ENCODE measurements at places on chromosomes 12 and 14.

DNA sequence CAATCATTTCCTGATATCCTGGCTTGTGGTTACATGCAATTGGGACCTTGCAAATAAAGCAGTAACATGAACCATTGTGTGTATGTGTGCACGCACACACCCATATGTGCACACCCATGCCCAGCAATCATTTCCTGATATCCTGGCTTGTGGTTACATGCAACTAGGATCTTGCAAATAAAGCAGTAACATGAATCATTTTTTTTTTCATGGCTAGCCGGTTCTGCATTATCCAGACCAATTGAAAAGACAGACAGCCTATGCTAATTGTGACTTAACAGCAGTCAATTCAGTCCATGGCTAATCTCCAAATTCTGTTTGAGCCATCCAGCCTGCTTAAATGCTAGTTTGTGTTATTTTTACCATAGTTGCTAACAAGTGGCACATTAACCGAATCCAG, 134.3 kb downstream of the TTC7B start:
- no peak for DNase-seq

DNA sequence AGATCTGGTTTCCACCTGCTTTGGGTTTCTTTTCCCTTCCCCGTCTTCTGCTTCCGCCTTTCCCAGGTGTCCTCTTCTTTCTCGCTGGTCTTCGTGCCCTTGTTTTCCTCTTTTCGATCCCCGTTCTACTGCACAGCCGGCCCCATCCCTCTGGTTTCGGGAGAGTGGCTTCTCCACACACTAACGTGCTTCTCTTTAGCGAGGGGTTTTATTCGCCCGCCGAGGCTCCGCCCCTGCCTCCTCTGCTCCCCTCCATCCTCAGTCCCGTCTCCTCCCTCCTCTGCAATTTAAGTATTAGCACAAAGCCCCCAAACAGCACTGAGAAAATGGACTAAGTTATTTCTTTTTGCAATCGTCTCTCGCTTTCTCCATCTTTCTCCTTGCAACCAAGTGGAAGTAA, at the start of gene SLC7A8:
Gene SLC7A8, minus strand, starts transcription at position 182 of the 400 bp plus-strand sequence. CDS start 746 bp downstream, outside the sequence.
- no peak for DNase-seq

GRCh38 chr14:99064262-99064954, 207.6 kb downstream of the BCL11B start:
- DNase-seq = no peak

DNA sequence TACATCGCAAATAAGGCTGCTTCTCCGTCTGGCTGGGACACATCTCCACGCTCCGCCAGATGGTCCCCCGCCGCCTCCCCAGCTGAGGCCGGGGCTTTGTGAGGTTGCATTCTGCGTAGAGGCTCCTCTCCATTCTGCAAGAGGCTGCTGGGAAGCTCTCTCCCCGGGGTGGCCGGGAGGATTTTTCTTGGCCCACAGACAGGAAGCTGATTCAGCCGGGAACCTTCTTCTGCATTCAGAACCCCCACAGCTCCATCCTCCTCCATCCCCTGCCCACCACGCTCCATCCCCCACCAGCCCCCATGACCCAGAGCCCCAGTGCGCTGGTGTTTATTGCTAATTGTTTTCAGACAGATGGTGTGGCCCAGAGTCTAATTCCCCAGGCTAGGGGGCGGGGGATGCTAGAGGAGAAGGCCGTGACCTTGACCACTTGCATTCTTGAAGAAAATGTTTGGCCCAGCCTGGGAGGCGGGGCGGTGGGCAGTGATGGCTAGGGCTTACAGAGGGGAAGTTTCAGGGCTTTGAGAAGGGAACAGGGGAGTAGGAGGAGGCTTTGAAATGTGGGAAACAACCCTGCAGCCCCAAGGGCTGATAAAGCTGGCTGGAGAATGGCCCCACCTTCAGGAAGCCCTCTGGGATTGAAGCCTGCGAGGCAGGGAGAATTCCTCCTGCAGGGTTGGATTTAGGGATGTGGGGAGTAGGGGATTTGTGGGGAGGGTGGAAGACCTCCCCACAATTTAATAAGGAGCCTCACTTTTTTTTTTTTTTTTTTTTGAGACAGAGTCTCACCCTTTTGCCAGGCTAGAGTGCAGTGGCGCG, 88.5 kb upstream of the NCOR2 start:
- DNase-seq = no peak
